ENCODE measurements at places on chromosomes 5 and 9. TPM values are rescaled to one million over a fixed set of nuclear protein-coding genes. Genes with fewer than 3 reads are reported as not detected.

Gene SLC2A6
- total RNA-seq: 2.0 TPM

DNA sequence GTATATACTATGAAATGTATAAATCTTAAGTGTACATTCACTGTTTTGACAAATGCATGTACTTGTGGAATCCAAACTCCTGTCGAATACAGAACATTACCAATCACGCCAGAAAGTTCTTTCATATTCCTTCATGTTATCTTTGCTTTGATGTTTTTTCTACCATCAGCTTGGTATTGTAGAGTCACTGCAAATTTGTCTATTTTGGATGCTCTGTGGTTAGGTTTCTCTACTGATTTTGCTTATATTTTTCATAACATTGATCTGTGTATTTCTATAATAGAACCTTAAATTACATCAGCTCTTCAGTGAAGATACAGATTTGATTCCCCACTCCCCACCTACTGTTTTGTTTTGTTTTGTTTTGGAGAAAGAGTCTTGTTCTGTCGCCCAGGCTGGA is 30.8 kb downstream of the HABP4 start:
- no peak for DNase-seq

- no peak for DNase-seq
Measured at GRCh38 chr9:98367923-98368322, 112.5 kb upstream of the TBC1D2 start.

DNA sequence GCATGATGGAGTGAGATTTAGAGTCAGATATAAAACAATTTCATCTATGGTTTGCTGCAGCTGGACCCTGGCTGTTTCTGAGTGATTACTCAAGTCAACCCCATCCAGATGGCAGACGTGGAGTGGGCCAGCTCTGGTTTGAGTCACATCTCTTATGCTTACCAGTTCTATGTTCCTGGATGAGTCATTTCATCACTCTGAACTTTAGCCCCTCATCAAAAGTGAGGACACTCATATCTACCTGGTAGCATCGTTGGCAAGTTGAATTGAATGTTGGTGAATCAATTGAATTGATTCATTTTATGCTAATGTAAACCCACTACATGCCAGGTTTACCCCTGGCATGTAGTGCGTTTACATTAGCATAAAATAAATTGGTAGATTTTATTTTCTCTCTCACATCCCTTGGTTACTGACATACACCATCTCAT is 176.4 kb downstream of the FGF18 start:
- DNase-seq: peak; percentile 27

GRCh38 chr5:33182986-33183385 is 257.8 kb upstream of the TARS1 start:
- DNase-seq: no peak

DNA sequence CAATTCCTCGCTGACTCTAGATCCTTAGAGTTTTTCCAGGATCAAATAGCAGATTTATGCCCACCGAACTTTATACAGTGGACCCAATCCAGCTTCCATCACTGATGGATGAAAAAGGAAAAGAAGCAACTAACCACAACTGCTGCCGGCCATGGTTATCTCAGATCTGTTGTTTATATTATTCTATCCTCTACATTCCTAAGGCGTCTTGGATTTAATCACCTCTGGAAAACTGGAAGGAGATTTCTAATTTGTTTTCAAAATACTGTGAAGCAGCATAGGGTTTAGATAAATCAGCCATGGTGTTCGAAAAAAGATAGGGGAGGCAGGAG is 663 bp upstream of the ZNF366 start:
- DNase-seq: no peak

Gene SREK1IP1
- 11.7 TPM for total RNA-seq

DNA sequence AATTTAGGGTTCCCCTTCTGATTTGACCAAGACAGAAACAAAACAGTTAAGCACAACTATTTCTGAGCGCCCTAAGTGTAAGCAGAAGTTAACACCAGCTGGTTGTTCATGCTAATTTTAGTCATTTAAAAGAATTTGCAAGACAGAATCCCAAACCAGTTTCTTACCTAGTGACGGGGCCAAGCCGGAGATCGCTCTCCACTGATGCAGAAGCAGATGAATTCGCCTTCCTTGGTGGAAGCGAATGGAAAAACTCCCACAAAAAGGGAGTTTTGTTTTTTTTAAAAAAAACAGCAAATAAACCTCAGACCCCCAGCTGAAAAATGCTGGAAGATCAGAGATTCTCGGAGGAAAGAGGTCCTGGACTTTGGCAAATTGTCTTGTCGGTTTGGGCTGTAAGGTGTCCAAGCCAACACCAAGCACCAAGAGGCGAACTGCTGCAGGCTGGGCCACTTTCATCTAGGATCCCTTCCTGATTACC is 47.4 kb upstream of the GLDC start:
- no peak for DNase-seq

DNA sequence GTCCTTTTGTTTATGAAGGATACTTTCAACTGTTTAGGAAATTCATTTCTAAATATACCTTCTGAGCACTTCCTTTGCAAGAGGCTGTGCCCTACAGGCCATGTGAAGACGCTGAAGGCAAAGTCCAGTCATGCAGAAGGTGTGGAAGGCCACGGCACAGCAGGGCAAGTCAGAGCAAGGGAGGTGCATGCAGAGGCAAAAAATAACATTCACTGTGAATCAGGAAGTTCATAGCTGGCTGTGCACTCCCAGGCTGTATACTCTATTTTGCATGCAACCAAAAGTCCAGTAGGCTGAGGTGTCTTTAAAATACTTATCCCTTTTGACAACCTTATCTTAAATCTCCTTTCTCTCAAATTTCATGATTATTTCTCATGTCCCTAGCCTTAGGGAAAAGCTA is 50.3 kb downstream of the GNAQ start:
- no peak for DNase-seq

Gene TXNDC8
- total RNA-seq: not detected

- no peak for DNase-seq
Measured at GRCh38 chr5:72284559-72285423, 35.2 kb downstream of the MRPS27 start.

DNA sequence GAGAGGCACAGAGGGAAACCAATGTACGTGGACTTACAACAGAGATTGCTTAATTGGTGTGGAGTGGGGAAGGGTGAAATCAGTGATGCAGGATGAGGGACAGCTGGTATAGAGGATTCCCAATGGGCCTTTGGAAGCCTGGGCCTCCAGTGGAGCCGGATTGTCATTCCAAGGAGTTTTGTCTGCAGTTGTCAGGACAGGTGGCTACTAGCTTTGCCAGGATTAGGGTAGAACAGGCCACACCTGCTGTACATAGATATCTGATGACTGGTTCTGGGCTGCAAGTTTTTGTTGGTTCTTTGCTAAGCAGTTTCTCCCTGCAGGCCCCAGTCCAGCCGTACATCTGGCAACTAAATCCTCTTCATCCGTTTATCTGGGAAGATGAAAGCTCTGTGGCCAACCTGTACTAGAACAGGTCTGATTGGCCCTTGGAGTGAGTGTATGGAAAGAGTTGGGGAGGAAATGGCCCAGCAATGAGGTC is 4.2 kb downstream of the SKP2 start:
- DNase-seq: no peak

Gene CENPK
- 0.38 TPM for total RNA-seq

DNA sequence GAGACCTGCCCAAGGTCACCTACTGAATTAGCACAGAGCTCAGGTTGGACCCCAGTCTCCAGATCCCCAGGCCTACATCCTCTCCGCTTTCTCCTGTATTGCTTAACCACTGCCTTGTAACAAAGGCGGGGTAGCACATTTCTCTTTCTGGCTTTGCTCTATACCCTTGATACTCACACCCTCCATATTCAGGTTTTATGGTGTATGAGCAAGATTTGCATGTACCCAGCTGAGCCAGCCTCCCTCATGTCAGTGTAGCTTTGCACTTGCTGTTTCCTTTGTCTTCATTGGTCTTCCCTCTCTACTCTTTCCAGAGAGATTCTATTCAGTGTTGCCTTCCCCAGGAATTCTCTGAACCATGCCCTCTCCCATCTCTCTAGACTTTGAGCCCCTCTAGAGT is 19.6 kb upstream of the ZCCHC7 start:
- DNase-seq: no peak

- no peak for DNase-seq
Measured at GRCh38 chr5:131992370-131992769, 19.1 kb downstream of the ACSL6 start.

DNA sequence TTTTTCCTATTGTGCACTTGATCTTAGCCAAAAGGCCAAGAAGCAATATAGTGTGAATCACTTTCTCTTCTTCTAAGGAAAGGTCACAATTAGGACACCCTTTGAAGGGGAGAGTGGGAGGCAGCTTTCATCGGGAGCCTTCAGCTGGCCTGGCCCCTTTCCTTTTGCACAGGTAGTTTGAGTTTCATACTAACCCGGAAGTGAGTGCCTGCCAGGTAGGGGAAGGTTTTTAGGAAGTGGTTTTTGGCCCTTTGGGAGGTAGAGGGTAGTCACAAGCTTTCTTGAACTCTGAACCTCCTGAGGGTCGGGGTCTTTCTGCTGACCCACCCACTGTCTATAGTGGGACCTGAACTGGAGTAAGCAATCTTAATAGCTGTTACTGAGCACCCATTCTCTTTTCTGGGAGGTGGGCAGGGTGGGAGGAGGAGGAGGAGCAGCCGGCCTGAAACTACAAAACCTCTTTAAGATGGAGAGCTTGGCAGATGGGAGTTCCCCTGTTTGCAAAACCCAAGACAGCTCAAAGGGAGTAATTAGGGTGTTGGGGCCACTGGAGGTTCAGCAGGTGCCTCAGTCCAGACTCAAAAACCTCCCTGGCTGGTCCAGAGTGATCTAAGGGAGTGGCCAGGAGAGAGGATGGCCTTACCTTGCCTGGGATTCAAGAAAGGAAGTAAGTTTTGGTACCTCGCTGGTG is 6.0 kb downstream of the LARP1 start:
- no peak for DNase-seq

Gene PTGES2
- 141 TPM for total RNA-seq

GRCh38 chr5:59039296-59040023 is 456.6 kb downstream of the RAB3C start:
- DNase-seq: peak; percentile 87

DNA sequence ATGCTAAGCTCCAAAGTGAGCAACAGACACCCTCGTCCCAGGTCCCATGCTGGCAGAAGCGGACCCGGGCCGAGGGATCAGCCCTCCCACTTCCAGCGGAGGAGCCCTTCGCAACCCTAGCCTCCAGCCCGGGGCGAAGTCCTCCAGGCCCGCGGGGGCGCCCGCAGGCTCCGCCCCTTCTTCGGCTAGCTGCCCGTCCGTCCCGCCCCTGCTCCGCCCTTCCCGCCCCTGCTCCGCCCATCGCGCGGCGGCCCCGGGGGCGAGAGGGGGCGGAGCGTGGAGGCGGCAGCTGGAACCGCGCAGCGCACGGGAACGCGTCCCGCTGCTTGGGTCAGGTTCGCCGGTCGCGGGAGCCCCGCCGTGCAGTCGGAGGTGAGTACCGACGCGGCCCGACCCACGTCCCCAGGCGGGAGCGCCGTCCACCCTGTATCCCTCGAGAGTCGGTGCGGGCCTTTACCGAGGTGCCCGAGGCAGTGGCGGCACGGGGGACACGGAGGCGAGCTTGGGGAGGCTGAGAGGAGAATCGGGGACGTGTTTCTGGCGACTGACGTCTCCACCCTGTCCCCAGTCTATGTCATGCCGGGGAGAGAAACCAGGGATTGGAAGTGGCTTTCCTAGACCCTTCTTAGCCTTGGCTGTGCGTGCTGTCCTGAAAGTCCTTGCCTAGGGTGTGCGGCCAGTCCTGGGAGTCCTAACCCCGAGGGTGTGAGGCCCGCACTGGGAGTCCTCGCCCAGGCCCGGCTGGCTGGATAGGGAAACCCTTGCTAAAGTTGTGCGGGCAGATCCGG is at the start of gene ACO1:
TSS of gene ACO1 (plus strand) at position 280 of the 788 bp plus-strand sequence. CDS start 20,864 bp downstream, outside the sequence.
- DNase-seq: peak; percentile 92

Gene HTR4
- 0.99 TPM for total RNA-seq

GRCh38 chr5:110687485-110687884 is 39.0 kb downstream of the TMEM232 start:
- DNase-seq: no peak

GRCh38 chr9:125959951-125960619 is 212.9 kb downstream of the PBX3 start:
- no peak for DNase-seq

GRCh38 chr5:54195701-54196100 is 114.7 kb downstream of the ARL15 start:
- DNase-seq: no peak

DNA sequence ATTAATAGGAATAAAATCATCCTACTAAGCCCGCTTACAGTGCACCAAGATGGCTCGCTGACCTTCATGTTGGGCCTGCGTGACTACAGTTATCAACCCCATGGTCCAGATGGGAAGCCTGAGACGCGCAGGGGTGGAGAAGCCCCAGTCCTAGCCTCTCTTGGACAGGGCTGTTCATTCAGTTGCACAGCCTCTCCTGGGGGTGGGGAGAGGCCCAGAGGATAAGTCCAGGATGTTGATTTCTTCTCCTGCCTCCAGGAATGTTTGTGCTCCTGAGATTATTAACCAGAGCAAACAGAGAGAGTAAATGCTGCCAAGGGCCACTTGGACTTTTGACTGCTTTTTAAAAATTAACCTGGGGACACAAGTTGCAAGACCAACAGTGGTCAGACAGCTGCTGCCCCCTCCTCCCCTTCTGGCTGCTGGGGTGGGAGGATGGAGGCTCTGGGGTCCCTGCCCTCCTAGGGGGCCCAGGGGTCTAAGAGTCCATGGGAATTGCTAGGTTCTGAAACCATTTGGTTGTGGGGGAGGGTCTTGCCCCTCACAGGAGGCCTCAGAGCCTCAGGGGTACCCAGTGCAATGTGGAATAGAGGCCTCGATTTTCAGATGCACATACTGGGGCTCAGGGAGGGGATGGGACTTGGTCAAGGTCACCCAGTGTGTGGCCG is 2.8 kb upstream of the AMBP start:
- DNase-seq: no peak

GRCh38 chr5:179152144-179152895 is 92.1 kb downstream of the ZNF354C start:
- DNase-seq: no peak
